ENCODE measurements at places on chromosomes 5 and 9. TPM values are rescaled to one million over a fixed set of nuclear protein-coding genes. Genes with fewer than 3 reads are reported as not detected.

GRCh38 chr5:42300496-42300895 is 122.7 kb upstream of the GHR start:
- no peak for DNase-seq

- no peak for DNase-seq
Measured at GRCh38 chr9:111798786-111799185, 4.0 kb upstream of the SHOC1 start.

DNA sequence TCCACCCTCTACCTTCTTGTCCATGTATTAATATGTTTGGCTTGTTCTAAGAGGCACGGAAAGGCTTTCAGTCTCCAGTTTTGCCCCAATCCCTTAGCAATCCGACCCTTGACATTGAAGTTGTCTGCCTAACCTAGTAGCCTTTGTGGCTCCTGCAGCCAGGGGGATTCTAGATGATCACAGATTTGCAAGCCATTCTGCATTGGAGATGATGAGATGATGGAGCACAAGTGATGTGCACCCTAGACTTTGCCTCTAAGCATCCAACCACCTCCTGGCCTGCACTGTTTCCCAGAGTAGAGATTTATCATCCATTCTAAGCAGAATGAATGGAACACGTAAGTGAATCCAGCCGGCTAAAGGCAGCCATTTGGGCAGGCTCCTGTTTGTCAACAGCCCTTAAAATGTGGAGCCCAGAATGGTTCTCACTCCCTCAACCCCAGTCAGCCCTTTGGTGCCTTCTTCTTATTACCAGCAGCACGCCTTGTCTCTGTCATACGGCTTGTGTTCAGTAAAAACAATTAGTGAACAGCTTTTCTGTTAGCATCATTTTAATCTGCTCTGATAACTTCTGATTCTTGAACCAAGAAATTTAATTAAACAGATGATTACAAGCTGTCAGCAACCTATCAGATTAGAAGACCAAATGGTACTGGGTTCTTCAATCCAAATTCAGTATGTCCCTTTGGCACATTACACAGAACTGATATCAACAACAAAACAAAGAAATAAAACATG is 5.7 kb upstream of the TRAF1 start:
- no peak for DNase-seq

Gene FAM200C
- polyA plus RNA-seq, result 3.0 TPM

Gene RFESD
- polyA plus RNA-seq, result 3.4 TPM

Gene IL9
- polyA plus RNA-seq, result not detected

- no peak for DNase-seq
Measured at GRCh38 chr5:172131690-172132089, 56.3 kb downstream of the STK10 start.

Gene SLC45A2
- polyA plus RNA-seq, result 1.8 TPM

Gene ASS1
- polyA plus RNA-seq, result 103 TPM

- DNase-seq, result peak; percentile 64
Measured at GRCh38 chr9:91131433-91131839, 230.3 kb downstream of the AUH start.

DNA sequence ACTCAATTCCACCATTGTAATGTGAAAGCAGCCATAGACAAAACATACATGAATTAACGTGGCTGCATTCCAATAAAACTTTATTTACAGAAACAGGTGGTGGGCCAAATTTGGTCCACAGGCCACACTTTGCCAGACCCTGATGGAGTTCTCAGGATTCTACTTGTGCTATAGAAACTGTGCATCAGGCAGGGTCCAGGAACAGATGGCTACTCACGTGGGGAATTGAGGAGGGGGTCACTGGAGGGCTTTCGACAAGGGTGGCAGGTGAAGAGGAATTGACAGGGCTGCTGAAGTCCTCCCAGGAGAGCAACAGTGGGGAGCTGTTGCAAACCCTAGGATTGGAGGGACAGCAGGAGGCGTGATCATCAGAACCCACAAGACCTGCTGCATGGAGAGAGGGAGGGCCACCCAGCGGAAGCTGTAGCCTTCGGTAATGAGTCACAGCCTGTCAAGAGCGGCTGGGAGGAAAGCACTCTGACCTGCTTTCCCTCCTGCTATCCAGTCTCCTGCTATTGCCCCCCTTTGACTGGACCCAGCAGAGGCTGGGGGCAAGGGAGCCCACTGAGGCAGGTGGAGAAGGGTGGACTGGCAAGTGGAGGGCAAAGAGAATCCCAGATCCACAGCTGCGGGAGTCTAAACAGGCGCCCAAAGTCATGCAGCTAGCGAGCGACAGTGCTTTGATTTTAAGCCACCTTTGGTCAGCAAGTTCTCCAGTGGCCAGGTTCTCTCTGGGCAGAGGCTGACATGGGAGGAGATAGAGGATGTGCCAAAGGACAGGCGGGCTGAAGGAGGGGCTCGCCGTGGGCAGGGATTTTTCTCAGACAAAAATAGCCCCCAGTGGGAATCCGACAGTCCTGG is 138.3 kb upstream of the SMIM23 start:
- peak; percentile 57 for DNase-seq

GRCh38 chr5:76388791-76389512 is 14.1 kb upstream of the IQGAP2 start:
- no peak for DNase-seq

Gene SNCAIP
- polyA plus RNA-seq, result 11.4 TPM

- no peak for DNase-seq
Measured at GRCh38 chr9:136088481-136088938, 6.6 kb downstream of the NACC2 start.

- DNase-seq, result no peak
Measured at GRCh38 chr9:70948744-70949143, 172.7 kb downstream of the TRPM3 start.

- DNase-seq, result no peak
Measured at GRCh38 chr5:40367255-40367654, 312.5 kb upstream of the PTGER4 start.

Gene LRRC70
- 0.30 TPM for polyA plus RNA-seq

DNA sequence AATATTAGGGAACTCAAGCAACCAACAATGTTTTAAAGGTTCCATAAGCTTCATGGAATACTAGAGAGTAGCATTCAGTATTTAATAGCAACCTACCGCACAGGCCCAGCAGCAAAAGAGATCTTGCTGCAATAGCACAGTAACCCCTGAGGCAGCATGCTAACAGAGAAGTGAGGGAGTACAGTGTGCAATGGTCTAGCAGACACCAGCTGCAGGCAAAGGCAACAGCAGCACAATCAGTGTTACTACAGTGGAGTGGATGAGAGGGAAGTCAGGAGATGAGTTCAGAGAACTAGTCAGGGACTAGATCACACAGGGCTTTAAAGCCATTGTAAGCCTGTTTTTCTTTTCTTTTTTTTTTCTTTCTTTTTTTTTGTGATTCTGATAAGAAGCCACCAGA is 2.8 kb downstream of the TICAM2 start:
- DNase-seq, result peak; percentile 25

DNA sequence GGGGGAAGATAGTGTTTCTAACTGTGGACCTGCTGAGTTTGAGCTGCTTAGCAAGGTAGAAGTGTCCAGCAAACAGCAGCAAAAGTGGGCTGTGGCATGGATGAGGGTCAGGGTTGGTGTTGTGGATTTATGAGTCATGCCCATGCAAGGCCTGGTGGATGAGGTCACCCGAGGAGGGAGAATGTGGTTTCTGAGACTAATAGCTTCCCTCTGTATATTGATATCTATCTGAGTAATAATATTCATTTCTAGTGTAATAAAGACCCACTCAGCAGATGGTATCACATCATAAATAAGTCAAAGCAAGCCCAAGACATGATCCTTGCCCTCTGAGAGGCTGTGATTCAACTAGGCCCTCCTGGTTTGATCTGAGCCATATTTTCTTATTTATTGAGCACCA is 597.8 kb upstream of the CLINT1 start:
- peak; percentile 22 for DNase-seq

- DNase-seq, result no peak
Measured at GRCh38 chr5:86625148-86625547, 7.4 kb downstream of the COX7C start.

- no peak for DNase-seq
Measured at GRCh38 chr9:134234001-134234660, 69.8 kb upstream of the RNU6ATAC start.

Gene SLCO6A1
- polyA plus RNA-seq, result 0.77 TPM

DNA sequence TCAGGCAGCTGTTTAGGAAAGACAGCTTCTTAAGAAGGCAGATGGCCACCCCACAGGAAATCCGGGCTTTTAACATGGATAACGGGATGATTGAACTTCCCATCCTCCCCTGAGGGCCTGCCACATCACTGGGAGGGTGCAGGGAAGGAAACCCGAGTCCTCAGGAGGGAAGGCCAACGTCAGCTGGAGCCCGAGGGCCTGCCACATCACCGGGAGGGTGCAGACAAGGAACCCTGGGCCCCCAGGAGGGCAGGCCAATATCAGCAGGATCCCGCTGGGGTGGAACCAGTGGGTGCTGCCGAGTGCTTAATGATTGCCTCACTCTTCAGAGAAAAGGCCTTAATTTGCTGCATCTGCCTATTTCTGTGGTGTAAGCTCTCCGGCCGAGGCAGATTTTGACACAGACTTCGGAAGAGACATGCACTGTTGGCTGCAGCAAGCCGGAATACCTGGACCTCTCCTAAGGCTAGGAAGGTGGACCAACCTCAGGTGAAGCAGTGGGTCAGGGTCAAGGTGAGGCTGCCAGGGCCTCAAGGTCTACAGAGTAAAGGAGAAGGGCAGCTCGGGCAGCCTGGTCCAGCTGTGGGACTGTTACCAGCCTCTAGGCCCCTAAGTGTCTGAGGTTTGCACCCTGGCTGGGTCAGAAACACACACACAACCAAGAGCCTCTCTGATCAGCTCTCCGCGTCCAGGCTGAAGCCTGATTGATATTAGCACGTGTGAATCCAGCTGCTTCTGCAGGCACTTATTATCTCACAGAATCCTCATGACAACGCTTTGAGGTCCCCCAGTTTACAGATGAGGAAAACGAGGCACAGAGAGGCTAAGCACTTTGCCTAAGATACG is 14.8 kb upstream of the COL5A1 start:
- DNase-seq, result peak; percentile 58

- peak; percentile 28 for DNase-seq
Measured at GRCh38 chr5:158943057-158943456, 156.7 kb downstream of the EBF1 start.

GRCh38 chr5:143542798-143543144 is 139.3 kb upstream of the NR3C1 start:
- DNase-seq, result no peak

- no peak for DNase-seq
Measured at GRCh38 chr5:124060413-124061067, 548.6 kb downstream of the CSNK1G3 start.

GRCh38 chr9:112049811-112050516 is 125.1 kb downstream of the SUSD1 start:
- DNase-seq, result no peak

DNA sequence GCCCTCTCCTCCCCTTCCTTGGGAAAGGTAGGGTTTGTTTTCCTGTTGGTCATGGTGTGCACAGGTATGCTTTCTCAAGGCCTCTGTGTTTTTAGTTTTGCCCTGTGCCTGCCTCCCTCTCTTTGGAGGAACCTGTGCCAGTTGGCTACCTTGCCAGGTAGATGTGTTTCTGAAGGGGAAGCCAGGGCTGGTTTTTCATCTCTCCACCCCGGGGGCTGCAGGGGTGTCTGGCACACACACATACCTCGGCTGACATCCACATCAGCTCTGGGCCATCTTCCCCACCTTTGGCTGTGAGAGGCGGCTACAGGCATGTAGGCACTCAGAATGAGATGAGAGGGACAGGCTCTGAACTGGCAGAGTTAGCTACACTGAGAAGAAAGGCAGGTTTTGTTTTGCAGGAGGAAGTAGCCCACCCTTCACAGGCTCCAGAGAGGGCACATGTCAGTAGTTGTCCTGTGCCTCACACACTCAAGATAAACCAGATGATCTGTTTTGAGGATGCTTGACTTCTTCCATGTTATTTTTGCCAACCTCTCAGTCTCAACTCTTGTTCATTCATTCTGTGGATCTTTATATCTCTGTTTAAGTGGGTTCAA is 9.7 kb downstream of the RGMB start:
- DNase-seq, result no peak

DNA sequence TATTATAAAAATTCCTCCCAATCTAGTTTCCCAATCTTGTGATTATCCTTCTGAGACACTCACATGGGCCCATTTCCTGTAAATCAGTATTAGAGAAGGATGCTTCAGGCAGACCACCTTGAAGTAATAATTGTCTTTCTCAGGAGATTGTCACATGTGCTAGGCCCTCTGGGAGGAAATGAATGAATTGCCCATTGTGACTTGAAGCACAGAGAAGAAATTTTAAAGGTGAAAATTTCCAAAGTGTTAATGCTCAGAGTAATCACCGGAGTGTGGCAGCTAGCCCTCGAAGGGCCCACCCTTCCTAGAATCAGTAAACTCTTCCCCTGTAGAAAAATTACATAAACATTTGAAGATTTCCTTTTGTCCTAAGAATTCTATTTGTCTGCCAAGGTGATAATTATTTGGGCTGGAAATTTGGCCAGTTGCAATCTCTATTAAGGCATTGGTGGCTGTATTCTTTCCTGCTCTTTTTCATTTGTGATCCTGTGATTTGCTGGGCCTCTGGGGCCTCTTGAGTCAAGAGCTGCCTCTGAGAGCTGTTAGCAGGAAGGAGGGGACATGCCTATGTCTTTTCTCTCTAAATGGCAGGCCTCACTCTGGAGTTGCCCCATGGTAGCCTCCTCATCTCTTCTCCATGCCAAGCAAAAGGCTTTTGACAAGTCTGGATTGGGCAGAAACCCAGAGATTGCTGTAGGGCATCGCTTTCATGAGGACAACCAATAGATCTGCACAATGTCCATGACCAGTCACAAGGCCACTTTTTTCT is 371.5 kb upstream of the ACTBL2 start:
- no peak for DNase-seq

DNA sequence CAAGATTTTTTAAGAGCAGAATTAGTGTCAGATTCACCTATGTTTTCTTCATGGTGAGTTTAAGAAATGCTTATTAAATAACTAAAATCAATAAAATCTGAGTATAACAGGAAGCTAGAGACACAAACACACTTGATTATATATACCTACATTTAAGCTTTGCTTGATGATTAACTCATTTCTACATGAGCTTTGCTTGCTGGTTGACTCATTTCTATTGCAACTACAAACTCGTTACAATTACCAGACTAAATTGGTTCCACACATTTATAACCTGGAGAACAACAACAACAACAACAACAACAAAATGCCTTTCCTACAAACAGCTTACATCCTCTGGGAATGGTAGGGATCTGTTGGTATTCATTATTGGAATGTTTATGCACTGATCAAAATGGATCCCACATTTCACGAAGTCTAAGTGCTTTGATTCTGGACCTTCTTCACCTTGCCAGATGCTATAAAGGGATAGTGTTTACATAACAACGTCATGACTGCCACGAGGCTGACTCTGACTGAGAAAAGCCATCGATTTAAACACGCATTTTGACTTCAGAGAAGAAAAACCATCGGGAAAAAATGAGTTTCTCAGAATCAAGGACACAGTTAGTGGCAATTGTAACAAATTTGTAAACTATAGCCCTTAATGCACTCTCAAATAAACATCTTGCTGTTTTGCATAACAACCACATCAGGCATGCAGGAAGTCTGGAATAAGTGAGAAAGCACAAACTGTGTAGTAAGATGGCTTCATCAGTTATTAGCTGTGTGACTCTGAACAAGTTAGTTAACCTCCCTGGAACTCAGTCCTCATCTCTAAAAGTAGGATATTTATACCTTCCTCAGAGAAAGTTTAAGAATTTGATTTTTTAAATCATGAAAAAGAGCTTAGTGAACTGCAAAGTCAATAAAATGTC is 49.8 kb downstream of the RASEF start:
- no peak for DNase-seq

GRCh38 chr9:34203992-34204635 is 25.3 kb downstream of the UBAP1 start:
- no peak for DNase-seq

All from hepatocyte (in vitro differentiated cells).